ENCODE measurements at places on chromosomes 12 and 14. TPM values are rescaled to one million over a fixed set of nuclear protein-coding genes. Genes with fewer than 3 reads are reported as not detected.

GALNT8 gene
- total RNA-seq: not detected

LRCOL1 gene
- total RNA-seq: not detected

NAA25 gene
- total RNA-seq: 18.4 TPM

FOXM1 gene
- total RNA-seq: 41.4 TPM

CACNA2D4 gene
- 0.22 TPM for total RNA-seq

TCL1B gene
- not detected for total RNA-seq

RIPK3 gene
- total RNA-seq: not detected

Measured in placental pericyte (primary cell).